ENCODE measurements at places on chromosomes 6 and 20.

DNA sequence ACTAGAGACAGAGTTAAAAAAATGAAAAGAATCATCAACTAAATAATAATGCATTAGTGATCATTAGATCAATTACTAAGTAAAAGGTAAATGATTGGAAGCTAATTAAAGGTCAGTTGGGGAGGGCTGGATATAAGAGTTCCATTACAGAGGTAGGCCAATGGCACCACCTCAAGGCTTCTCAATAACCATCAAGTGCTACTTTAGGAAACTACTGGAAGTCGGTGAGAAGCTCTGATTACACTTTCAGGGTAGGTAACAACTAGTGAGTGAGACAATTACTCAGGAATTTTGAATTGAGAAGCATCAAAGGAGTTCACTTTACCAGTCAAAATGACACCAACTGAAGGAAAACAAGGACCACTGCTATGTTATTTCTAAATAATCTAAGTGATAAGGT, 90.2 kb upstream of the HDAC2 start:
- no peak for DNase-seq

DNA sequence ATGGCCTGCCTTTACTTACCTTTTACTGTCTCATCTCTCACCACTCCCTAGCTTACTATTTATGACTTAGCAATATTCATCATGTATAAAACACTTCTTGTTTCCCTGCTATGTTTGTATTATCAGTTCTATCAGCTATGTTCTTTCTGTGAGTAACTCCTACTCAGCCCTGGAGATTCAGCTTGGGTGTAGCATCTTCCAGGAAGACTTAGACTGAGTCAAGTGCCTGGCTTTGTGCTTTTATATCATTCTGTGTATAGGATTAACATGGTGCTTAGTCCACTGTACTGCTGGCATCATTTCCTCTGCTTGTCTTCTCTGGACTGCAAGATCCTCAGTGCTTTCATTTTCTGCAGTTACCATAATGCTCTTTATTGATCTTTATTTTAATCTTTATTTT, 257.8 kb downstream of the BTBD3 start:
- no peak for DNase-seq

DNA sequence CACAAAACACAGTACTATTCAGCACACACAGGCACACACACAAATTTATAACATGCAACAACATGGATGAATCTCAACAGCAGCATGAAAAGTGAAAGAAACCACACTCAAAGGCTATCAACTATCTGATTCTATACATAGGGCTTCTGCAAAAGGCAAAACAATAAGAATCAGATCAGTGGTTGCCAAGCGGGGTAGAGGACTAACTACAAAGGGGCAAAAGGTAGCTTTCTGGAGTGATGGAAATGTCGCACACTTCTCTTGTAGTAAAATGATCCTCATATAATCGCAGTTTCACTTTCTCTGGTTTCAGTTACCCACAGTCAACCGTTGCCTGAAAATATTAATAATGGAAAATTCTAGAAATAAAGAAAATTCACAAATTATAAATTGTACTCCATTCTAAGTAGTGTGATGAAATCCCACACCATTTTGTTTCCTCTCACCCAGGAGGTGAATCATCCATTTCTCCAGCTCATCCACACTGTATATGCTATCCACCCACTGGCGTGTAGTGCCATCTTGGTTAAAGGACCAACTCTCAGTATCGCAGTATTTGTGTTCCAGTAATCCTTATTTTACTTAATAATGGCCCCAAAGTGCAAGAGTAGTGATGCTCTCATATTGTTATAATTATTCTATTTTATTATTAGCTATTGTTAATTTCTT, 12.8 kb upstream of the PLN start:
- DNase-seq, result no peak

GRCh38 chr20:3786126-3786484, 435 bp downstream of the CENPB start:
- no peak for DNase-seq

- no peak for DNase-seq
These were observed 11.7 kb downstream of the UBE2V1 start for GRCh38 chr20:50101281-50101680.

DNA sequence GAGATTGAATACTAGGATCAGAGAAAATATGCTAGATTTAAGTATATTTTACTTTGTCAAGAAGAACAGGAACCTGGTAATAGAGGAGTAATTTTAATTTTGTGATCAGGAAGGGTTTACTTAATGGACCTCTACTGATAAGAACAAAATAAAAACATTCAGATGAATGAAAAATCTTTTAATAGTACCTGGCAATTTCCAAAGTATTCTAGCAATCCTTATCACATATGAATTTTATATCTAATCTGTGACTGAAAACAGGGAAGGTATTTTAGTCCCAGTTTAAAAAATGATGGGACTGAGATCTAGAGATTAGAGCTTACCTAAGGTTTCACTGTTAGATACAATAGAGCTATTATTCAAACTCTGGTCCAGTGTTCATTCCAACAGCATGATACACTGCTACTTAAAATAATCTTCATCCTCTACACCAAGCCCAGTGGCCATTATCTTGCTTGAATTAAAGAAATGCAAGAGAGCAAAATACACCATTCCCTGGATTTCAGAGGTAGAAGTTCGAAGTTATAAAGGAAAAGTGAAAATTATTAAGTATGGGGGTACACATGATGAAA, 13.5 kb downstream of the SLC17A5 start:
- no peak for DNase-seq

- DNase-seq, result no peak
These were observed 7.4 kb downstream of the GMEB2 start for GRCh38 chr20:63619505-63619904.

GRCh38 chr6:57257911-57258541, 35.9 kb upstream of the RAB23 start:
- no peak for DNase-seq

GRCh38 chr20:9059931-9060330, 9.0 kb upstream of the PLCB4 start:
- DNase-seq, result no peak

DNA sequence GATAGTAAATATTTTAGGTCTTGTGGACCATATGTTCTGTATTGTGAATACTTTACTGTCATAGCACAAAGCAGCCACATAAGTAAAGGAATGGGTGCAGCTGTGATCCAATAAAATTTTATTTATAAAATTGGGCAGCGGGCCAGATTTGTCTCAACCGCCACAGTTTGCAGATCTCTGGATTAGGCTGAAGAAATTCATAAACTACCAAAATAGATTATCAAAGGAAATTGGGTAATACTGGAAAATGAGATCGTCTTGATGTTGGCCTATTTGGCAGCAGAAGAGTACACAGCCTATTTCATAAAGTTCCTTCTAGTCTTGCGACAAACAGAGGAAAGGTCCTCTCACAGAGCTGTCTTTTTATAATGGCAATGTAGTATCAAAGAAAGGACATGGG, 69.8 kb downstream of the DZANK1 start:
- DNase-seq, result no peak

DNA sequence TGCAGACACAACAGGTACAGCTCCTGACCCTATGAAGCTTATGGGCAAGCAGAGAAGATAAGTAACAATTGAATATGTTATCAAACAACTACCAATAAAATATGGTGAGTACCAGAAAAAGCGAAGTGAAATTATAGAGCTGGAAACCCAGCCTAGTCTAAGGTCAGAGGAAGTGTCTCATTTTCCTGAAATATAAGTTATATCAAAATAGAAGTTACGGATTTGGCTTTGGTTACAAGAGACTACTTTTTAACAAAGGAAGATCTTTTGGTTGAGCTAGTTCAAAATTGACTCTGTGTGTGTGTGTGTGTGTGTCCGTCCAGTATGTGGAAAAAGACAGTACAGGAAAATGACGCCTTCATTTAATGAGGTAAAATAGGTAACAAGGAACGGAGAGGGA, 8.9 kb downstream of the STX11 start:
- no peak for DNase-seq

GRCh38 chr6:161434350-161434749, 160.5 kb upstream of the AGPAT4 start:
- DNase-seq, result no peak

GRCh38 chr20:9036593-9036992, 32.3 kb upstream of the PLCB4 start:
- DNase-seq, result no peak

DNA sequence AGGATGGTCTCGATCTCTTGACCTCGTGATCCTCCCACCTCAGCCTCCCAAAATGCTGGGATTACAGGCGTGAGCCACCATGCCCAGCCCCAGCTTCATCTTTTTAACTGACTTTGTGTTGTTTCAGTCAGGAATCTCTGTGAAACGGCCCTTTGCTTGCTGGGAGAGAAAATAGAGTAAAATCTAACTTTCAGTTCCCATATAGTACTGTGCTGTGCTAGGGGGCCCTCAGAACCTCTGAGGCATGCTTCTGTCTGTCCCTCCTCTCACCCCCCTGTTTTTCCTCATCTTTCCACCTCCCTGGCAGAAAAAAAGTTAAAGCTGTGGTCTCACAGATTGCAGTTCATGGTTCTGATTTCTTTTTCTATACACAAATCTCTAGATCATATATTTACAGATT, 48.4 kb downstream of the LRP11 start:
- no peak for DNase-seq

- DNase-seq, result no peak
These were observed 74.8 kb downstream of the GCNT2 start for GRCh38 chr6:10595731-10596664.
